ENCODE measurements at places on chromosomes 2 and 18.

DNA sequence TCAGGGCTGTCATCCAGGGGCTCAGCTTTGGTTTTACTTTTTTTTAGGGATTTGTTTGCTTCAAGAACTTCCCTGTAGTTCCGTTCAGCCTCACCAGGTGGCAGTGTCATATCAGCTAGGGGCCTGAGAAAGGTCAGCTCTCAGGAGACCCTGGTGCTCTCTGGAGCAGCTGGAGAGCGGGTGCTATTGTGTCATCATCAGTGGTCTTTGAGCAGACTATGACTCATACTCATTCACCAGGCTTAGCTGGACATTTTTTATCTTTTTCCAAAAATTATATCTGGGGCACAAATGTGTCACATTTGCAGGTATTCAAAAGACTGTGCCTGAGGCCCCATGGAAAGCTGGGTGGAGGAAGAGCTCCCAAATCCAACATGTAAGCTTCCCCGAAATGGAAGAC, 24.4 kb downstream of the ZNF892 start:
- peak; percentile 27 for DNase-seq

DNA sequence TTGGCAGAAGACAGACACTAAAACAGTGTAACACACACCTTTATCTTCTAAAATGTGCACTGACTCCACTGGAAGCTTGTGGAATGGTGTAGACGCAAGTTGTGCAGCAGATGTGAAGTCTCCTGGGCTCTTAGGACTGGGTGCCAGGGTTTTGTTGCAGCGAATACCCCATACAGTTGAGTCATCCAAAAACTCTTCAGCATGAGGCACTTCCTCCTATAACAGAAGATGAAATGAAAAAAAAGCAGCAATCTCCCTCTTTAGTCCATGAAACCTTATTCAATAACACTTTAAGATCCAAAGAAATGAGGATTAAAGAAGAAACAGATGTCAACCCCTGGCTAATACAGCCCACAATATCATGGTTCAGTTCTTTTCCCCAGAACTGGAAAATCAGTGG, 22.2 kb downstream of the BUB1 start:
- DNase-seq = no peak

- DNase-seq = no peak
Measured at GRCh38 chr2:232971744-232972143, 41.3 kb downstream of the NGEF start.

- DNase-seq = no peak
Measured at GRCh38 chr2:70854411-70854810, 18.8 kb upstream of the CD207 start.

GRCh38 chr2:951224-952006, 766 bp downstream of the SNTG2 start:
- DNase-seq = no peak

GRCh38 chr2:240728361-240728760, 36.7 kb downstream of the AQP12A start:
- DNase-seq = no peak

DNA sequence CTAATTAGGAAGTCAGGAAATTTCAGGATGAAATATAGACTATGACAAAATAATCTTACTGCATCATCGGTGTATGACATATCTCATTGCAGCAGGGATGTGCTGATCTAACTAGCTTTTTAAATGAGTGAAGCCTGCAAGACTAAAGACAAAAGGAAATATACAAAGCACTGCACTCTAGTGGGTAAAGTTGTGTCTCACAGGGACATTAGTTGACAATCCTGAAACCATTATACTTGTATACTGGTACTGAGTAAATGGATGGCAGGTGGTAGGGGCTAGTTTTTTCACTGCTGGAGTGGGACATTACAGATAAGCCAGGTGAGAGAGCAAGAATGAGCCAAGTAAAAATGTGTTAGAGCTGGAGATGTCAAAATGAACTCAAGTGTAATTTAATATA, 317.5 kb upstream of the RAB6C start:
- no peak for DNase-seq

GRCh38 chr2:160608599-160608998, 115.0 kb upstream of the RBMS1 start:
- DNase-seq = no peak

- no peak for DNase-seq
Measured at GRCh38 chr2:210286123-210286680, 28.8 kb downstream of the MYL1 start.

- no peak for DNase-seq
Measured at GRCh38 chr2:240624950-240625621, at the start of gene GPR35. TSS of gene GPR35 (plus strand) at chr2:240625480. CDS start at chr2:240629953, 4,473 bp downstream.

DNA sequence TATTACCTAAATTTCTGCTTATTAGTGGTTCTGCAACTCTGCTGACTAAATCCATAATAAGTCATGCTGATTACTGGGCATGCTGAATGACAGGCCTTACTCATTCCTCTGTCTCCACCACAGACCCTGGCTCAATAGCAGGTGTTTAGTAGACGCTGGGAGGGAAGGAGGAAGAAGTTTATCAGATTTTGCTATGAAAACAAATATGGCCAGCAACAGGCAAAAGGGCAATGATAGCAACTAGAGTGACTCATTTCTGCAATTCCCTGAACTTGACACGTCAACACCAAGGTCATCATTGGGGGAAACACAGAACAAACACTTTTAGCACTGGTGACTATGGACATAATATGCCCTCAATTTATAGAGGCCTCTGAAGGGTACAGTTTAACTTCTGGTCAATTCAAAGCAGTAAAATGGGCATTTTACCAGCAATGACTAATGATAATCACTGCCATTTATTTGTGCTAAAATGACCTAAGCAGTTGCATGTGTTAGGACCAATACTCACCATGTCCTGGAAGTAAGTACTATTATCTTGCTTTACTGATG, 35.2 kb downstream of the TMEM163 start:
- DNase-seq = no peak

DNA sequence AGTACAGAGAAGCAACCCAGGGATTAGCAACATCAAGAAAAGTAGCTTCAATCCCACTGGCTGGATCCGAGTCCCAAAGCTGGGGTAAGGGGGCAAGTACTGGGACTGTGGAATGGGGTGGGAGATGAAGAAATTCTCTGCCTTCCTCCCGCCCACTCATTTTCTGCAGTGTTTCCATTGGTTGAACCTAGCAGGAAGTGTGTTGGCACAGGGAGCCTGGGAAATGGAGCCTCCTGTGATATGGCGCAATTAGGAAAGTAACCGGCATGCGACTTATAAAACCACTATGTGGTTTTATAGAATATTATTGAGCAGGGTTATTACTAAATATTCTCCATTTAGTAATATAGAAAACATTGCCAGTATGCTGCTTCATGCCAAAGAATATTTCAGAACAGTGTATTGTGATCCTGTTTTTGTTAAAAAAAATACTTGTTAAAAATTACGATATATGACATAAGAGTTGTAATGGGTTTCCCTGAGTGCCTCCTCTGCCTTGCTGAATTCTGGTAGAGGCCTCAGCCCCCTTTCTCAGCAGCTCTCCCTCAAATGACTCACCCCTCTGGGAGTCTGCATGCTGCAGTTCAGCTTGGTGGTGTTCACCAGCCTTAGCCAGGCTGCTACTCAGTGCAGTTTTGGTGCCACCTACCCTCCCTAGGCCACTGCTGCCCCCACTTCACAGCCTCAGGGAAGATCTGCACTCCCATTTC, 60.5 kb downstream of the HK2 start:
- no peak for DNase-seq

DNA sequence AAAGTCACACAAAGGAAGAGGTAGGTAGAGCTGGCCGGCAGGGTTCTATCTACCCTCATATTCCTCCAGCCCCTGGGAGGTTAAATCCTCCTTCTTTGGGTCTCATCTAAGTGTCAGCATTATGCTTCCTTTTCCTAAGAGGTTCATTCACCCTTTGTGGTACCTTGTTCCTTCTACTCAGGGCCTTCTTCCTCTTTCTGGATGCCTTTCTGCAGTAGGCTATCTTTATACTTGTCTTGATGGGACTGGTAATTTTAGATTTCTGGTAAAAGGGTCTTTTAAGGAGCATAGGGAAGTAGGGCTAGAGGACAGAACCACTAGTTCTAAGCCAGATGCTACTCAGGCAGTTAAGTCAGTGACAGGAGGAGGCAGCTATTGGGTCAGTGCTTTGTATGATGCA, 13.7 kb upstream of the TNP1 start:
- DNase-seq = no peak

DNA sequence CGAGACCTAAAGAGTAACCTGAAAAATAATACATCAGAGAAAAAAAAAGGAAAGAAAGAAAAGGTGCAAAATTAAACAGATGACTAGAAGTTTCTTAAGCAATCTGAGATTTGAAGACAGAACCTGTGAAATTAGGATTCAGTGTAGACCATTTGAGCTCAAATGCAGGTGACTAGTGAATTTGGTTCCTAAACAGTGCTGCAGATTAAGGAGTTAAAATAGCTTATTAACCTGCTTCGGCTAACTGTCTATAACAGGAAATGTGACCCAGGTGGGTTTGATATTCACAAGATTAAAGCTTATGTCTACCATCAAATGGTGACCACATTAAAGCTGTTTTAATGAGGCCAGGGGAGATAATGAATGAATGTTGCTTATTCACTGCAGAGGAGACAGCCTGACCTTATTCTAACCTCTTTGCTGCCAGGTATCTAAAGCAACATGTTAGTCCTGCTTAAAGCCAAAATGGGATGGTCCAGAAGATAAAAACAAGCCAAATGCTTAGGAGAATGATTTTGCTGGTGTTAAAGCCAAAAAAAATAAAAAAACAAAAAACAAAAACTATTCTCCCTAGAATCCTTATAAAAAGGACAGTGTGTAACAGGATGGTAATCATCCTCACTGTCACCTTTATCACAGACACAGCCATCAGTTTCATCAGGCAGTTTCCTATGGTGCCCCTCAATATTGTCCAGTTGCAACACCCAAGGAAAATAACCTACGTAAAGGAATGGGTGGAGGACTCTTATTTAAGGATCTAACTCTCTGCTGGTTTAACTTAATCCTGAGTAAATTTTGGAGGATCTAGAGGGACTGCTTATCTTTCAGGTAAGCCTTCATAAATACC, 769.0 kb upstream of the ZEB2 start:
- DNase-seq = no peak

DNA sequence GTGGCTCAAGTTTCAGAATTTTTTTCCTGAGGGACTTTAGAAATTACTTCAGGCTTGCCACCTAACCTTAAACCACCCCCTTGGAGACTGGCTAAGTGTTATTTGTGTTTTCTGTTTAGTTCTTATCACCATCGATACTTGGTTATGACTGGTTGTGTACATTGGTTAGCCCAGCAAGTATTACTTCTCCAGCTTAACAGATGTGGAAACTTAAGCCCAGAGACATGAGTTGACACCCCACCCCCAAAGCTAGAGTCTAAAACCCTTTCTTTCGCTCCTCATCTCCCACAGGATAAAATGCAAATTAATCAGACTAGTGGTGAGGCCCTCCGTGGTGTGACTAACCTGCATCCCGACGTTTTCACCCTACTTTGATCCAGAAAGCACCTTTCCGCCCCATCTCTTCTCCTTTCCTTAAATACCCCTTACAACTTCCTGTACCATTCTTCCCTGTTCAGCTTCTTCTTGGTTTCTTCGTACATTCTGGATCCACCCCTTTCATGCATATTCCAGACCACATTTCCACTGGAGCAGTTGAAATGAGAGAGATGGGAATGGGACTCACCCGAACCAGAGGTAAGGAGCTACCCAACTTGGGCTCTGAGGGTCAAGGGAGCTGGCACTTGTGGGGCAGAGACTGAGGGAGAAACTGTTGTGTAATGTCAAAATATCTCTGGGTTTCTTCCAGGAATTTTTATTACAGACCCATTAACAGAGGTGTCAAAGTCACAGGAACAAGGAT, 819 bp upstream of the MAP3K2 start:
- DNase-seq = no peak

- DNase-seq = no peak
Measured at GRCh38 chr18:395456-396250, 104.8 kb downstream of the COLEC12 start.

GRCh38 chr2:55811048-55811447, 112.5 kb downstream of the EFEMP1 start:
- DNase-seq = no peak

DNA sequence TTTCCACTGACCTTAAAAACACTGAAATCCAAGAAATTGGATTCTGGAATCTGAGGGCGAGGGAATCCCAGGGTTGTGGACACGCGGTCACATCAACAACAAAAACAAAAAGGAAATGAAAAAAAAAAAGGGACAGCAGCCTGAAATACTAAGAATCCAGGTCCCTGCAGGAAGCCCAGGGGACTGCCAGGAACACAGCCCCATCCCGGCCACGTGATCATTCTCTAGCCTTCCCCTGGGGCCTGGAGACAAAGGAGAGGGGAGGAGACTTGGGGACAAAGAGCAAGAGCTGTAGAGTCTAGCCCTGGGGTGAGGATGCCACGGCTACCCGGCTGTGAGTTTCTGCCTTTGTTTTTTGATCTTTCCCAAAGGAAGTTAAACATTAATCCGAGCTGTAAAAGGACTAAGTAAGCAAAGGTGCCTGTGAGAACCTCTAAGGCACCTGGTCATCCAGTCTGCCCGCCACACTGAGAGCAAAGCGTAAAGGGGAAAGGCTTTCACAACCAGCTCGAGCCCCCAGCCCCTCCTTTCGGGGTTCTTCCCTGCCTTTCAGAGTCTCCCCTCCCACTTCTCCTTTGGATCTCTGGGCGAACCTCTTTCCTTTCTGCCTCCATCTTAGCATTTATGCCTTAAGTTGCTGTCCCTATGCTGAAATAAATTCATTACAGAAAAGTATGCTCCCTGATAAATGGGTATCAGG, 57.9 kb upstream of the MSH2 start:
- DNase-seq = peak; percentile 90

GRCh38 chr18:2907550-2908135, 60.8 kb downstream of the EMILIN2 start:
- DNase-seq = no peak

DNA sequence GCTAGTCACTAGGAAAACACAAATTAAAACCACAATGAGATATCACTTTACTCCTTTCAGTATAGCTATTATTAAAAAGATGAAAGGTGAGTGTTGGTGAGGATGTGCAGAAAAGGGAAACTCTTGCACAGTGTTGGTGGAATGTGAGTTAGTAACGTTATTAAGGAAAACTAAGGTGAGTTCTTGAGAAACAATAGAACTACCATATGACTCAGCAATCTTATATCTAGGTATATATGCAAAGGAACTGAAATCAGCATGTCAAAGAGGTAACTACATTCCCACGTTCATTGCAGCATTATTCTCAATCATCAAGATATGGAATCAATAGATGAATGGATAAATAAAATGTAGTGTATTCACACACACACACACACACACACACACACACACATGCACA, 117.3 kb upstream of the HNMT start:
- no peak for DNase-seq

GRCh38 chr2:229170171-229170570, 100.9 kb downstream of the PID1 start:
- DNase-seq = no peak

GRCh38 chr18:33585431-33585775, 7.4 kb downstream of the ASXL3 start:
- no peak for DNase-seq

GRCh38 chr2:177772529-177772928, 300.0 kb downstream of the PDE11A start:
- no peak for DNase-seq

GRCh38 chr18:8536922-8537321, 72.3 kb upstream of the RAB12 start:
- no peak for DNase-seq

- no peak for DNase-seq
Measured at GRCh38 chr2:32011485-32011960, 715 bp upstream of the MEMO1 start.

- no peak for DNase-seq
Measured at GRCh38 chr2:230205034-230205433, 14.8 kb downstream of the SP110 start.

- no peak for DNase-seq
Measured at GRCh38 chr2:128667391-128667790, 348.7 kb upstream of the HS6ST1 start.
